Activated CD4-positive, alpha-beta T cell treated with anti-CD3 and anti-CD28 coated beads, Interleukin-2, amount 10 ng/mL, durations not matched to agents 7 days and 5 days (primary cell): ENCODE measurements at places on chromosomes 16 and 17. TPM values are rescaled to one million over a fixed set of nuclear protein-coding genes. Genes with fewer than 3 reads are reported as not detected.

SMIM22 gene
- total RNA-seq: not detected

GRCh38 chr17:33551911-33552310 lies 258.8 kb upstream of the ASIC2 start:
- no peak for DNase-seq

- DNase-seq: no peak
These were observed 111.7 kb downstream of the IRF8 start for GRCh38 chr16:86010680-86011141.

IGSF6 gene
- total RNA-seq: 0.15 TPM

DNA sequence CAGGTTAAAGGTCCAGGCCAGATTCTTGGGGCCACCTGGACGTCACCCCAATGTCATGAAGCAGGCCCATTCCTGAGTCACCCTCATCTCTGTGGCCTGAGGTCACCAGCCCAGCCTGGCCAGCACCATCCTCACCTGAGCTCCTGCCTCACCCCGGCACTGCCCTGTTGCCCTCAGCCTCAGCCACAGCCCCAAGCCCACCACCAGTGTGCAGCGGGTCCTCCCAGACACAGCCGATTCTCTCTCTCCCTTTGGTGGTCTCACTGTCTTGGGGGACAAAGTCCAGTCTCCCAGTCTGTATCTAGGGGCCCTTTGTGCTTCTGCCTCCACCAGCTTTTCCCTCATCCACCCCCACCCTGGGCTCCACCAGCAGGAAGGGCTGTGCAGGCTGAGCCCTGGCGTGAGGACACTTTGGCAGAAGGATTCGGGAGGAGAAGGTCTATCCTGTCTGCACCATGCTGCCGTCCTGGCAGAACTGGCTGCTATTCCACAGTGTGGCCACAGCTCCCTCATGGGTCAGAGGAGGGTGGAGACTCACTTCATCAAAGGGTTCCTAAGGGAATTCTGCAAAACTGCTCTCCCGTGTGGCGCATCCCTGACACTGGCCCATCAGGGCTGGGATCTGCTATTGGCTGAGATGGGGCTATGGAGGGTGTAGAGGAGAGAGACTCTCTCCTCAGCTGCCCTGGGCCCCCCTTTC lies 64.3 kb downstream of the PRMT7 start:
- no peak for DNase-seq

DNA sequence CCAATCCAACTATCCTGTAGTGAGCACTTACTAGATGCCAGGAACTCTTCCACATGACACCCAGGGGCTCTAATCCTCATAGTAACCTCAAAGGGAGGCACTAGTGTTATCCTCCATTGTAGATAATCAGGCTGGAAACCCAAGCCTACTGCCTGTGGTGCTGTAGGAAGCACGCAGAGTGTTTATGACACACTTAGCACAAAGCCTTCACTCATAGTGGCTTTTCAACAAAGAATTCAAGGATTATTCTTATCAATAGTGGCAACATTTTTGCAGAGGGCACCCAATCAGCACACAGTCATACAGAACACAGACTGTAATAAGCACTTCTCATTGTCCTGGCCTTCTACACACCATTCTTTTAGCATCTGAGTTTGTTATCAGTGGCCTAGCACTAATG lies 18.5 kb upstream of the SOX9 start:
- DNase-seq: no peak

MEFV gene
- 0.10 TPM for total RNA-seq

DNA sequence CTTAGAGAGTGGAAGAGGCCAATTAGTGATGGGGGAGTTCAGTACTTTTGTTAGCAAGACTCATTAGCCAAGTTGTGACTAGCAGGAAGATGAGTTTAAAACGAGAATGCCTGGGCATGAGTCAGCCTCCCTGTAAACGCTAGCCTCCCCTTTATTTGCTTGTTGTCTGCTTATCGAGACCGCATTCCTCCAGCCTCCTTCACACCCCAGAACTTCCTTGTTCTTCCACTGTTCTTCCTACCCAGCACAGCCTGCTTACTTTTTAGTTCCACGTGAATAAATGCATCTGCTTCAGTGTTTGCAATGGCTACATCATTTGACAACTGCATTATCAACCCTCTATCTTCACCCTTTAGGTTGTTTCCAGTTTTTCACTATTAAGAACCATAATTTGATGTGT lies 20.2 kb upstream of the OR3A1 start:
- DNase-seq: no peak

GRCh38 chr16:4433914-4434787 lies 8.5 kb downstream of the DNAJA3 start:
- no peak for DNase-seq

KRTAP2-1 gene
- total RNA-seq: not detected

PLD6 gene
- 10.9 TPM for total RNA-seq

PLA2G10 gene
- not detected for total RNA-seq

- peak; percentile 83 for DNase-seq
These were observed 23.1 kb downstream of the LAT start for GRCh38 chr16:29007730-29008593.

GRCh38 chr17:63189930-63190329 lies 223.9 kb downstream of the TANC2 start:
- no peak for DNase-seq

DNA sequence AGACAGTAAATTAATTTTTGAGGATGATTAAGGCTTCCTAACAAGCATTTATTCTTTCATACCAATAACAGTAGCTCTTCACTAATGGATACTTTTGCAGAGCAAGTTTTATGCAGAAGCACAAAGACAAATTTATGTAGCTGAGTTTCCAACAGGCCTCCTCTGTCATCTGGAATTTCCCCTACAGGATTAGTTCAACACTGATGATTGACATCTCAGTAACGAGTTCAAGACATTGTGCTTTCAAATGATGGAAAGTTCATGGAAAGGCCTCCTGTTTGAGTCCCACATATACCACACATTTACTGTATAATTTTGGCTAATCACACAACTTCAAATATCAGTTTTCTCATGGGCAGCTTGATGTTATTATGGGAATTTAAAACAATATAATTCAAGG lies 40.6 kb downstream of the ABCA10 start:
- DNase-seq: no peak

NLRC3 gene
- total RNA-seq: 98.7 TPM

GRCh38 chr17:20925091-20925490 lies 117.7 kb downstream of the USP22 start:
- no peak for DNase-seq

PIP4K2B gene
- total RNA-seq: 49.4 TPM

FNDC8 gene
- total RNA-seq: not detected

CAMKK1 gene
- total RNA-seq: 4.0 TPM

- no peak for DNase-seq
These were observed 215.6 kb downstream of the MSI2 start for GRCh38 chr17:57471868-57472368.

DNA sequence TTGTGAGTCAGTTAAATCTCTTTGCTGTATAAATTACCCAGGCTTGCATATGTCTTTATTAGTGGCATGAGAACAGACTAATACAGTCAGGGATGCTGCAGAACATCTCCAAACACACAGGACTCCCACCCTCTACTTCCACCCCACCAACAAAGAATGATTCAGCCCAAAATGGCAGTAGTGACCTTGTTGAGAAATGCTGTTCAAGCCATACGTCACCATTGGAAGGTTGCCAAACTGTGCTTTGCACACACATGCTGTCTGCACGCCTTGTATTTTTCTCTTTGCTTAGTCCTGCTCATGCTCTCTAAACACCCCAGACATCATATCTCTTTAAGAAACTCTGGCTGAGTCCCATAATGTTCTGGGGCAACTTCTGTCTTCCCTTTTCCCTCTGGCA lies 589.6 kb downstream of the WWOX start:
- no peak for DNase-seq

CCDC40 gene
- total RNA-seq: not detected
